SK-N-SH (cell line): ENCODE measurements at places on chromosomes 2 and 18. TPM values are rescaled to one million over a fixed set of nuclear protein-coding genes. Genes with fewer than 3 reads are reported as not detected.

The GALNT13 gene
- 0.33 and 0.86 TPM in 2 replicates for polyA plus RNA-seq

The ANKRD30B gene
- not detected in 2 replicates for polyA plus RNA-seq

The UGT1A5 gene
- polyA plus RNA-seq = not detected in 2 replicates

The CACNB4 gene
- 0.10 and 0.18 TPM in 2 replicates for polyA plus RNA-seq

DNA sequence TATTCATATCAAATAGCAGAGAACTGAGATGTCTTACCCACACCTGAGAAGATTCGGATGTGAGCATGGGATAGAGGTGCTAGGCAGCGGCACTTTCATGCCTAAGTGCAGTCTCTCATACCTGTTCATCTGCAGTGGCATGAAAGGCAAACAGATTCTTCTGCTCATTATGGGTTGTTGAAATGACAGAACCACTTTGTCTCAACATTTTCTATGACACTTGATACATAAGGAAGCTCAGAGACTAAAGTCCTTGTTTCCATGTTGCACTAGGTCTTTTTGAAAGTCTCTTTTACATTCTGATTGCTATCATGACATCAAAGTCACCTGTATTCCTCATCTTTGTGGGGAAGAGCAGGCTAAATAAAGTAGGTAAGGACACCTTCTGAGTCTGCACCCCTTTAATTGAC, 8.0 kb upstream of the SCN1A start:
- DNase-seq = no peak

DNA sequence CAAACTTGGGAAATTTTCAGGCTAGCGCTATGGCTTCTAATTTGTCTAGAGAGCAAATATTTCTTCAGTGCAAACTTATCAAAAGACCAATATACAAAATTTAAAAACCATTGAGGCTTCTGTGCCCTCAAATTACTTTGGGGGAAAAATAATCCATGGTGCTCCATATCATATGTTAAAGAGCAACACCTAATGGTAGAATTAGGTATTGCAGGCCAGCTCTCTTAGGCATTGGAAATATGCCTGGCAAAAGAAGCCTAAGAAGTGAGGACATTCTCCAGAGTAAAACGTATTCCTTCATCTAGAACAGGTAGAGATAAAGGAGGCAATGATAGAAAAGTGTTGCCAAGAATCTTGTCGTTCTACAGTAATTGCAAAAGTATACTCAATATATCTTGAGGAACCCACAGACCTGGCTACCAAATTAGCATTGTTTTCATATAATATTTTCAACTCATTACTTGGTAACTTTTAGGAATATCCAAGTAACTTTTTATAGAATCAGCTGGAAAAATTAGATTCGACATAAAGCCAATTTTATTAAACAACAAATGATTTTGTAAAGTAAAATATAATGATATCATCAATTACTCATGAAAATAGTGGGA, 401.1 kb downstream of the BCL11A start:
- DNase-seq = no peak

DNA sequence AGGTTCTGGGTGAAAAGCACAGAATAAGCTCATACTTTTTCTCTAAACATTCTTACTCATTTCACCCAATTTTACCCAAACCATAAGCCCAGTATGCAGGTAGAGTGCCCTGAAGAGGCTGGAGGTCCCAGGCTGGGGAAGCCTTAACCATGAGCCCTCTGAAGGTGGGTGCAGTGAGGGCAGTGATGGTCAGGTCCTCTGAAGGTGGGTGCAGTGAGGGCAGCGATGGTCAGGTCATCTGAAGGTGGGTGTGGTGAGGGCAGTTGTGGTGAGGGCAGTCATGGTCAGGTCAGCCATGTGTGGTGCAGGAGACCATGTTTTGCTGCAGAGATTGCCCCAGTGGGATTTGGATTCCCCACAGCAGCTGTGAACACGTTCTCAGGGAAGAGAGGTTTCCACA, 148.8 kb downstream of the SNTG2 start:
- DNase-seq = no peak

DNA sequence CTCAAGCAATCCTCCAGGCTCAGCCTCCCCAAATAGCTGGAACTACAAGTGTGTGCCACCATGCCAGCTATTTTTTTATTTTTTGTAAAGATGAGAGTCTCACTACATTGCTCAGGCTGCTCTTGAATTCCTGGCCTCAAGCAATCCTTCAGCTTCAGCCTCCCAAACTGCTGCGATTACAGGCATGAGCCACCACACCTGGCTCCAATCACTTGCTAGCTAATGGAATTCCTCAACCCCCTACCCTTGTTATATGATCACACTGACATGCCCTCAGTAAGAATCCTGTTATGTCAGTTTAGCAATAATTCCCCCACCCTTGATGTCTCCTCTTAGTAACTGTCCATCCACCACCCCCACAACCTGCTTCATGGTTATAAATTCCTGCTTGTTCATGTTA, 12.3 kb downstream of the CHN1 start:
- no peak for DNase-seq

DNA sequence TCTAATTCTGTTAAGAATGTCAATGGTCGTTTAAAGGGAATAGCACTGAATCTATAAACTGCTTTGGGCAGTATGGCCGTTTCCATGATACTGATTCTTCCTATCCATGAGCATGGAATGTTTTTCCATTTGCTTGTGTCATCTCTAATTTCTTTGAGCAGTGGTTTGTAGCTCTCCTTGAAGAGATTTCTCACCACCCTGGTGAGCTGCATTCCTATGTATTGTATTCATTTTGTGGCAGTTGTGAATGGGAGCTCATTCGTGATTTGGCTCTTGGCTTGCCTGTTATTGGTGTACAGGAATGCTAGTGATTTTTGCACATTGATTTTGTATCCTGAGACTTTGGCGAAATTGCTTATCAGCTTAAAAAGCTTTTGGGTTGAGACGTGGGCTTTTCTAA, 38.3 kb upstream of the WDR75 start:
- DNase-seq = no peak

DNA sequence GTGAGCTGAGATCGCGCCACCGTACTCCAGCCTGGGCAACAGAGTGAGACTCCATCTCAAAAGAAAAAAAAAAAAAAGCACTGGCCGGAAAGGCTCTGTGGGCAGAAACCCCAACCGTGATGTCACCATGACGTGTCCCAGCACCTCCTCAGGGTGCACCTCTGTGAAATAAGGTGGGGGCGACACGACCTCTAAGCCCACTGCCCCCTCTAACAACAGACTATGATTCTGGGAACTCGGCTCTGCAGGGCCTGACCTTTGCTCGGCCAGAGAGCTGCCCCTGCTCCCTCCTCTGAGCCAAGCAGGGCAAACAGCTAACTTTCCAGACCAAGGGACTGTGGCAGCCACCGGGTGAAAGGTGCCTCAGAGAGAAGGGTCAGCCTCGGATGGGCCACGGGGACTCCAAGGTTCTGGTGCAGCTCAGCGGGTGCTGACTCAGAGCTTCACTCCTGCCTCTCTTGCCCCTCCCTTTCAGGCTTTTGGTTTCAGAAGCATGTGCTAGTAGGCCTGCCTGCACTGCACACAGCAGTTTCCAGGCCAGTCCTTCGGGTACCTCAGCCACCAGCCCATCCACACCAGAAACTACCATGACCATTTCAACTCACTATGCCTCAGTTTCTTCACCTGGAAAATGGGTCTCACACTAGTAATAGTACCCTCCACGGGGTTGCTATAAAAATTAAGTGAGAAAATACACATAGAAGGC, 8.0 kb downstream of the TMBIM1 start:
- DNase-seq = no peak

DNA sequence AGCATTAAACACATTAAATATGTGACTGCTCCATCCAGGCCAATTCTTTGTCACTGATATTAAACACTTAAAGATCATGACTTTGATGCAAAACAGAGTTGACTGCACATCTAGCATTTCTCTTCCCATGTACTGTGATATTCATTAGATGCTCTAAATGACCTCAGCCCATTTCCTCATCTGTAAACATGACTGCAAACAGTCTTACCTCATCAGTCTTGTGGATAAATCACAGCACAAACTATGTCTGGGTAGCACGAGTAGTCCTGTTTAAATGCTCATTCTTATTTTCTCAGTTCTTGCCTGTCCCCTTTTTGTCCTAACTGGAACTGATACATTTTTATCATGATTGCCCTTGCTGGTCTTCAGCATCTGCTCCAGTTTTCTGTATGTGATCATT, 1974.8 kb upstream of the LRRTM1 start:
- no peak for DNase-seq

- DNase-seq = no peak
Measured at GRCh38 chr2:200322607-200323006, 16.1 kb downstream of the SPATS2L start.

- no peak for DNase-seq
Measured at GRCh38 chr2:191634791-191635190, 43.1 kb upstream of the NABP1 start.
